ENCODE measurements at places on chromosomes 5 and 9.

DNA sequence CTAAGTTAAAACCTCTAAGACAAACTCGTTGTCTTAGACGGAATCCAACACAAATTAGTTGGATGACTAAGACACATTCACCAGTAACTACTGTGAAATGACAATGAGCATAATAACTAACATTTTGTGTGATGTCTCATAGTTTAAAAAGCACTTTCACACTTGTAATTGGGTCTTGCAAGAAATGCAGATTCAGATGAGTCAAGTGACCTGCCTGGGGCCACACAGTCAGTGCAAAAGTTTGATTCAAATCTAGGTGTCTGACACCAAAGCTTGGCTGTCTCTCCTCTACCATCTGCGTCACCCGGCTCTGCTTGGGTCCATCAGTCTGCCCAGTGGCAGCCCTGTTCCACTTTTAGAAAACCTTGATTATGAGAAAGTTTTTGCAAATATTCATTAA lies 143.7 kb downstream of the TTLL11 start:
- no peak for DNase-seq

DNA sequence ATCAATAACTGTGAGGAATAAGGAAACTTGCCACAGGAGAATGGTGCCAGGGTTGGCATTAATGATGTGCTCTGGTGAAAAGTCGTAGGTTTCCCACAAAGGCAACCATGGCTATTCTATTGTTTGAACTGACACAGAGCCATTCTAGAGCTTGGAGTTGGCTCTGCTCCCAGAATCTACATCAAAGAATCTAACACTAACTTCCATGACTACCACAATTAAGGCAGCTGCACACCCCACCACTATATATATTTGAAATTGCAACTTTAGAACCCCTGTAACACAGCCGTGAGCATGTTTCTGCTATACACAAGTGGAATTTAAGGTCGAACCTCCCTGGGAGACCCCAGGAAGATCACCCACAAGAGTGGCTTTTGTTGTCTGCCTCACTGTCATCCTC lies 89.7 kb upstream of the CCDC152 start:
- DNase-seq = no peak

- DNase-seq = no peak
Observed at GRCh38 chr5:170145462-170145861, 39.8 kb downstream of the FOXI1 start.

GRCh38 chr5:180259260-180259611 lies 32.6 kb downstream of the MAPK9 start:
- no peak for DNase-seq

DNA sequence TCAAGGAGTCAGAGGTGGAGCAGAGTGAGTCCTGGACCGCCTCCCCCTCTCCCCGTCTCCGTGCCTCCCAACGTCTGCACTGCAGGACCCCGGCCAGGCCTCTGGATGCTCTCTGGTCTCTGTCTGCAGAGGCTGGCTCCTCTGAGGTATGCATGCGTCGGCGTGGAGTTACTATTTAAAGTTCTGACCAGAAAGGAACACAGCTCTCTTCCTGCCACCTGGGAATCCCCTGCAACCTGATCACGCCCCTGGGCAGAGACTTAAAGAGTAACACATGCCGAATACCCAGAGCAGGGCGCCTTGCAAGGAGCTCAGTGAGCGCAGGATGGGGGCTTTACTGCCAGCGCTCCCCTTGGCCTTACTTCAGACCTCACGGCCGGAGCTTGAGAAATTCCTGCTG lies 16.0 kb downstream of the ANXA6 start:
- no peak for DNase-seq

DNA sequence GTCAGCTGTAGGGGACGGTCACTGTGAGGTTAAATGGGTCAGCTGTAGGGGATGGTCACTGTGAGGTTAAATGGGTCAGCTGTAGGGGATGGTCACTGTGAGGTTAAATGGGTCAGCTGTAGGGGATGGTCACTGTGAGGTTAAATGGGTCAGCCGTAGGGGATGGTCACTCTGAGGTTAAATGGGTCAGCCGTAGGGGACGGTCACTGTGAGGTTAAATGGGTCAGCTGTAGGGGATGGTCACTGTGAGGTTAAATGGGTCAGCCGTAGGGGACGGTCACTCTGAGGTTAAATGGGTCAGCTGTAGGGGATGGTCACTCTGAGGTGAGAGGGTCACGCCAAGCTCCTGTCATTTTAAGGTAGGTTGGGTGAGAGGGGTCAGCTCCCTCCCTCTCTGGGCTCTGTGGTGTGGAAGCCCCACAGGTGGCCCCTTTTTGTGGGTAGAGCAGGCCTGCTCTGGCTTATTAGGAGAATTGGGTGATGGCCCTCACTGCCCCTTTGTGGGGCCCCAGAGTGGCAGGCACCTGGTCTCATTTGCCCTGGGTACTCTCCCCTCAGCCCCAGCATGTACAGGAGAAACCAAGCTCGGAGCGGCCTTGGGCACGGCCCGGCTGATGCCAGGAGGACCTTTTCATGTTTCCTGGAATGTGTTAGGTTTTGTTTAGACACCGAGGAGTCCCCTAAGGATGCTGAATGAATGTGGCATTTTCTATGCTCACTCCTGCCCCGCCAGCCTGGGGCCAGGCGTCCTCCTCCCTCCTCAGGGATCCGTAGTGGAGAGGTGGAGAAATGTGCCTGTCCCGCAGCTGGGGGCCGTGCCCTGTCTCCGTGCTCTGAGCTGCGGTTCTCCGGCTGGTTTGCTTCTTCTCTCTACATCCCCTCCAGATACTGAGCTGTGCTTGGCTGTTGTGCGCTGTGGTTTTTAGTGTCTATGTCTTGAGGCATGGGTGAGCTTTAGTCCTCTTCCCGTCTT lies 31.4 kb downstream of the AHRR start:
- DNase-seq = no peak

DNA sequence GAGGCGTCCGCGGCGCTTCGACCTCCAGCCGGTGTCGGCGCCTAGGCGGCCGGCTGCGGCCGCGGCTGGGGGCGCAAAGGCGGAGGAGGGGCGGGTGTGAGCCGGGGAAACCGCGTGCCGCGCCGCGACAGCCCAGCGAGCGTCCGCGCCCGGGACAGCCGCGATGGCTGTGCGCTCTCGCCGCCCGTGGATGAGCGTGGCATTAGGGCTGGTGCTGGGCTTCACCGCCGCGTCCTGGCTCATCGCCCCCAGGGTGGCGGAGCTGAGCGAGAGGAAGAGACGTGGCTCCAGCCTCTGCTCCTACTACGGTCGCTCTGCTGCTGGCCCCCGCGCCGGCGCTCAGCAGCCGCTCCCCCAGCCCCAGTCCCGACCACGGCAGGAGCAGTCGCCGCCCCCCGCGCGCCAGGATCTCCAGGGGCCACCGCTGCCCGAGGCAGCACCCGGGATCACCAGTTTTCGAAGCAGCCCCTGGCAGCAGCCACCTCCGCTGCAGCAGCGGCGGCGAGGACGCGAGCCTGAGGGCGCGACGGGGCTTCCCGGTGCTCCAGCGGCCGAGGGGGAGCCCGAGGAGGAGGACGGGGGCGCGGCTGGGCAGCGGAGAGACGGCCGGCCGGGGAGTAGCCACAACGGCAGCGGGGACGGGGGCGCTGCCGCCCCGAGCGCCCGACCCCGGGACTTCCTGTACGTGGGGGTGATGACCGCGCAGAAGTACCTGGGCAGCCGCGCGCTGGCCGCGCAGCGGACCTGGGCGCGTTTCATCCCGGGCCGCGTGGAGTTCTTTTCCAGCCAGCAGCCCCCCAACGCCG lies 605 bp downstream of the CHSY3 start:
- no peak for DNase-seq

- no peak for DNase-seq
Observed at GRCh38 chr5:14569948-14570691, 11.5 kb upstream of the OTULINL start.

DNA sequence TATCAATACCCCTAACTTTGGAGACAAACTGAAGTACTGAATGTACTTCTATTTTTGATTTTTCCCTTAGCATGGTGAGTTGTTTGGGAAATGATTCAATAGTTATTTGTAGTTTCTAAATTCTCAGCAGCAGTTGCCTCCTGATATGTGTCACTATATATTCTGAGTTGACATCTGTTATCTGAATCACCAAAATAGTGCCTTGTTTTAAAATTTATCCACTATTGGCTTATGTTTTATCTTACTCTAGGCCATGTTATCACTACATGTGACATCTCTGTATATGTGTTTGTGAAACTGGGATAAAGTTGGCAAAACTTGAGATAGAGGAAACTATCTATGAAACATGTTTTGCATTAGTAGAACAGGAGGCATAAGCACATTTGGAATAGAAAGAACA lies 317.6 kb downstream of the TLE4 start:
- DNase-seq = no peak

DNA sequence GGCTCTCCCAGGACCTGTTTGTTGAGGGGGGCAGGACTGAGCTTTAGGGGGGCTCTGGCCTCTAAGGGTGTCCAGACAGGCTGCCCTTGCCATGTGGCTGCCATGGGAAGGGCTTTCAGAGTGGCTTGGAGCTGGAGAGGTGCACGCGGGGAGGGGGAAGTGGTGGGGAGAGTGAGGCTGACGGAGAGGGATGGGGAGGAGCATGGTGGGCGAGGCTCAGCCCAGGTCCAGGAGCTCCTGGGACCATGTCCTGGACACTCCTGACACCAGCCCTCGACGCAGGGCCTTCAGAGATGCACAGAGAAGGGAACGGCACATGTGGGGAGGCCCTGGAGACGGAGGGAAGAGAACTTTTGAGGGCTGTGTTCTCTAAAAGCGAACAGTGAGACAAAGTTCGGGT lies 2.4 kb downstream of the SPAAR start:
- DNase-seq = no peak

GRCh38 chr5:1240496-1241260 lies 15.5 kb downstream of the SLC6A18 start:
- DNase-seq = no peak

GRCh38 chr5:132243366-132243977 lies 14.0 kb upstream of the PDLIM4 start:
- DNase-seq = no peak

DNA sequence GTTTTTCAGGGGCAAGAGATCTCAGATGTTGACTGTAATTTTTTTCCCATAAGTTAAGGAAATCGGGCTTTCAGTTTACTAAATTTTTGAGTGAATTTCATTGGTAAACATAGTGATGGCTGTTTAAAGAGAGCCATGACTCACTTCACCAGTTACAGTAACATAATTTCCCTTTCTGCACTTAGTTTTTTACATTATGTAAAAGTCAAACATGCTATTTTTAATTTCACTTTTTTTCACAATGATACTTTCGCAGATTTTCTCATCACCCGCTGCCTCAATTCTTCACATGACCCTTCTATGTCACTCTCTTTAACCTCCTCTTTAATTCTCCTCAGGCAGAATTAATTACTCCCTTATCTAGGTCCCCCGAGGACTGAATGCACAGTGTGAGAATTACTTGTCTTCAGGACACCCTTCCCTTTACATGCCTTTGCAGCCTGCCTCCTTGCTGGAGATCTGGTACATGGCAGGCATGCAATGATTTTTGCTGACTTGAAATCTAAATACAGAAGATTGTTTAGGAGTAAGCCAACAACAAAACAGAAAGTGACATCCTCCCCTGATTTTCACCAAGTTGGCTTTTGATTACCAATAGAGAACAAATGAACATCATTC lies 217.5 kb upstream of the S1PR3 start:
- DNase-seq = no peak

GRCh38 chr5:3509290-3509689 lies 86.3 kb upstream of the IRX1 start:
- no peak for DNase-seq

GRCh38 chr9:8331507-8332330 lies 532.1 kb upstream of the DMAC1 start:
- DNase-seq = no peak

GRCh38 chr5:144352330-144352729 lies 181.7 kb downstream of the KCTD16 start:
- no peak for DNase-seq

Data from cortex of kidney (tissue), 1 donor.